ENCODE measurements at places on chromosomes 13 and 19.
A peak's percentile ranks its signal among the peaks of the same experiment; 100 is the strongest.

DNA sequence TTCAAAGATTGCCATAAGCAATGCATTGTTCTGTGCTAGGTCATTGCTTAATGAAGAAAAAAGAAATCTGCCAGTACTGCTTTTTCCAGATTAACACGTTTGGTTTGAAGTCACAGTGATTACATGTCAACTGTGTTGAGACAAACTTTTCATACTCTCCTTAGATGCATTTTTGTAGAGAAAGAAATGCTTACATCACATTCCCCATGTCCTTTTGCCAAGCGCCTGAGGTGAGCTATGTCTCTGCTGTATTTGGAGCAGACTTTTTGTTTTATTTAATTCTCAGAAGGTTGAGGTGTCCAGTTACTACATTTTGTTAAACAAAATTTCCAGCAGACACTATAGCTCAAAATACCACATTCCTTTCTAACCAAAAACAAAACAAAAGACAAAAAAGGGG lies 16.2 kb downstream of the LACC1 start:
- DNase-seq = no peak

- DNase-seq = no peak
Observed at GRCh38 chr19:35860818-35861639, 4.3 kb downstream of the KIRREL2 start.

DNA sequence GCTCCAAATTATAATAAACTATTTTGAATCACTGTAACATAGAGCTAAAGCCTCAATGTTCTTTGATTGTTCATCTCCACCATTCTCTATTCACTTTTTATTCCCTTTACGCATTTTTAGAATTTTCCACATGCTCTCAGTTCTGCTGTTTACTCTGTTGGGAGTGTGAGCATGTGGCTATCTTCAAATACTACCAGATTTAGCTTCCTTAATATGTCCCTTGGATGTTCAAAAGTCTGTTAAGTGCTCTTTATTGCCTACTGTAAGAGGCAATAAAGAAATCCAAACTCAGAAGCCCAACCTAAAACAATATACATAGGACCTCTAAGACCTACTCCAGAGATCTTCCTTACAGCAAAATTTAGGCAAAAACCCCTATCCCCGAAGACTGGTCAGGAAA lies 34.5 kb downstream of the MTMR6 start:
- no peak for DNase-seq

DNA sequence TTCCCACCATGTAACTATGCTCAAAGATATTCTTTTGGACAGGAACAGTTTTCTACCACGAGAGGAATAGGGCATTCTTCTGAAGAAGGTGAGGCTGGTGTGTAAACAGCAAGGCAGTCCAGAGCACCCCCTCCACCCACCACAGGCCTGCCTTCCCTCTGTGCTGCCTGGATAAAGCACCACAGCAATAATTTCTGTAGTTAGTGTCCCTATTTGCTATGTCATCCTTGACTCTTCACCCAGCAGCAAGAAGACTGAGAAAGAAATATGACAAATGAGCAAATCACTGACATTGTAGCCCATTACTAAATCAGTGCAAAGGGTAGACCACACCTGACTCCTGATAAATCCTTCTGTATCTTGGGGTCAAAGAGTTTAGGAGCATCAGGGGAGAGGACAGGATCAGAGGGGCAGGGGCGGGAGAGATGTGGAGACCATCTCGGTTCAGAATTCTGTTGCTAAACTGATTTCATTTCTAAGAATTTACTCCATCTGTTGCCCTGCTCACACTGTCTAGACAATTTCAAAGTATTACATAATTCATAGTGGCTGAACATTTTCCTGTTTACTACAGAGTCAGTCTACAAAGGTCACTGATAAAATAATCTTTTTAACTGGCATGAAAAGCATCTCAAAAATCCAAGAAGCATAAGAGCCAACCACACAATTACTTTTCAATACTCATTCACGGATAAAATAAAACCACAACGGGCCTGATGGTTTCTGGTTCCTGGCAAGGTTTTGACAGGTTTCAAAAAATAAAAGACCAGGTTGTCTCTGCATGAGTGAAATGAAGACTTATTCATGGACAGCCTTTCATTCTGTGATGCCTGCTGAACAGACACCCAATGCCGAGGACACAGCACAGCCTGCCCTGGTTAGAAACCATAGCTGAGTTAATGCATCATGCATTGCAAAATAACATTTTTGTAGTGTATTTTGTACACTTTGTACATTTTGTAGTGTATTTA lies 88.4 kb upstream of the IRS2 start:
- no peak for DNase-seq

DNA sequence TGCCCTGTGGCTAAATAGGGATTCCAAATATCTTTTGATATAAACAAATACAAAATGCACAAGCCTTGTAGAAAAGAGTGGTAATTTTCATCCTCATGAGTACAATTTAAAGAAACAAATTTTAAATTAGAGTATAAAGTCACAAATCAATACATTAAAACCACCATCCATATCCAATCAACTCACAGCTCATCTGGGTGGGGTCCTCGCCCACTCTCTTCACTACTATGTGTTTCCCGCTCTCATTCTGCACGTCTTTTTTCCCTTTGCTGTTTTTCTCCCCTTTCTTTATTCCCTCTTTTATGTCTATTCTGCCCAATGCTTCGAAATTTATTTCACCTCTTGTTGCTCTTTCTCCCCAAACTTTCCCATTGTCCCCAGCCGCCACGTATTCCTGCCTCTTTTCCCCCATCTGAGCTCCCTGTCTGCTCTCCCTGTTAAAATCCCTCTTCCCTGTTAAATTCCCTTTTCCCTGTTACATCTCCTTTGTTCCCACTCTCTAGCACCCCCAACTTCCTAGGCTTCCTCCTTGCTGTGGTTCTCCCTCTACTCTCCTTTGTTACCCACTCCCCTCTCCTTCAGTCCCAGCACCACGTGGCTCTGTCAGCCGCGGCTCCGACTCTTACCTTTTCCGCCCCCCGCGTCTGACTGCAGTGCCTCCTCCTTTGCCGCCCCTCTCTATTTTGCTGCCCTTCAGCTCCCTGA lies 1.3 kb downstream of the ZNF616 start:
- peak; percentile 52 for DNase-seq

- DNase-seq = peak; percentile 21
Observed at GRCh38 chr13:109140479-109141349, 511.3 kb downstream of the MYO16 start.

DNA sequence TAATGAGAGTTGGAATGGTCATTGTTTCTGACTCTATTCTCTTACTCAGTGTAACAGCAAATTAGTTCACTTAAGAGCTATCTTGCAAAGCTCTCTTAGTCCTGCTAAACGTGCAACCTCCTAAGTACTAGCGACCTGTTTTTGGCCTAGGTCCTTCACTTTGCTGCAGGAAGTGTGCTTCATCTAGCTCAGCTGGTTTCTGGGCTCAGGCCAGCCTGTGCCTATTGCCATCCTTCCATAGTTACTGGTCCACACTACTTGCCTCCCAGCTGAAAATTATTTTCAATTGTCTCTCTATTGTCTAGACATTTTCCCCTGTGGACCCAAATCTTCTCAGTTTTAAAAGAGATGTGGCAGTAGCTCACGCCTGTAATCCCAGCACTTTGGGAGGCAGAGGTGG lies 561.3 kb downstream of the FGF9 start:
- no peak for DNase-seq

DNA sequence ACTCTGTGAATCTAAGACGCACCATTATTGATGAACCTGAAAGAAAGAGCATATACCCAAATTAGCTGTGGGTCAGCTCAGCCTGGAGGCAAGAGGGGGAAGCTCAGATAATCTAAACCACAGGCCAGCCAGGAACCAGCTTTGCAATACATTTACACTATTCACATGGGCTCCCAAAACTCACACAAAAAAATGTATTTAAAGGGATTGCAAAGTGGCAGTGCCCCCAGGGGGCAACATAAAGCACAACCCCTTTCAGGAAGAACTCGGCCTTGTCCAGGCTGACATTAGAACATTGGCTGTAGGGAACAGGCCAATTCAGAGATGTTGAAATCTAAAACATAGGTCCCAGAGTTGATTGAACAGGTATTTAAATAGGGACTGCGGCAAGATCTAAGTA lies 3.2 kb upstream of the PROZ start:
- DNase-seq = peak; percentile 37

- DNase-seq = no peak
Observed at GRCh38 chr13:31267126-31267784, 67.5 kb downstream of the B3GLCT start.

- DNase-seq = no peak
Observed at GRCh38 chr19:19558055-19558454, 20.0 kb downstream of the CILP2 start.

DNA sequence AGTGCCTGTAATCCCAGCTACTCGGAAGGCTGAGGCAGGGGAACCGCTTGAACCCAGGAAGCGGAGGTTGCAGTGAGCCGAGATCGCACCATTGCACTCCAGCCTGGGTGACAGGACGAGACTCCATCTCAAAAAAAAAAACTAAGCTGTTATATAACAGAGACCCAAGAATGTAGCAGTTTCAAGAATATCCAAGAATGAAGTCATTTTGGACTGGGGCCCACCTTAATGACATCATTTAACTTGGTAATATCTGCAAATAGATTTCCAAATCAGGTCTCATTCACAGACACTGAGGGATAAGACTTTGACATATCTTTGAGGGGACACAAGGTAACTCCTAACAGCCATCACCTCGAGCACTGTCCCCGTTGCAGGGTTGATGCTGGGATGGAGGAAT lies 36.5 kb upstream of the MRI1 start:
- DNase-seq = no peak

DNA sequence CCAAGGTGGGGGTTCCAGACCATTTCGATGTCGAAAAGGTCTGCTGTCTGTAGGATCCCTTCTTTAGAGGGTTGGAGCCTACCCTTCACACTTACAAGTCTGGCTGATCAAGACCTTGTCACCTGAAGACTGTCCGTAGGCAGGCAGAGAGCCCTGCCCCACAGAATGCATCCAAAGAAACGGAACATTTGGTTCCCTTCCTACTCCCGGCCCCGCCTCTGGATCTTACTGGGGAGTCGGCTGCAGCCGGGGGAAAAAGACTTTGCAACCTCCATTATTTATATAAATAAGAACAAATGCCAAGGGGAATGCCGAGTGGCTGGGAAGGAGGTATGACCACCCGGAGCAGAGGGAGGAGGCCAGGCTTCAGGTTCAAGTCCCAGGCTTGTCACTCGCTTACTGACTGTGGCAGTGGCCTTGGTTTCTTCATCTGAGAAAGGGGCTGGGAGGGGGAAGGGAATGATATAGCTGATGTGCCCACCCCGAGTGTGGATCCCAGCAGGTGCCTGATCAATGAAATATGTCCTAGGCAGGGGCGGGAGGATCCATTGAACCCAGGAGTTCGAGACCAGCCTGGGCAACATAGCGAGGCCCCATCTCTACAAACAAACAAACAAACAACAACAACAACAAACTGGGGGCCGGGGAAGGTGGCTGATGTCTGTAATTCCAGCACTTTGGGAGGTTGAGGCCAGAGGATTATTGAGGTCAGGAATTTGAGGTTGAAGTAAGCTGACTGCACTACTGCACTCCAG lies 48.7 kb downstream of the RFX2 start:
- DNase-seq = no peak

GRCh38 chr13:61795580-61795979 lies 379.9 kb upstream of the PCDH20 start:
- no peak for DNase-seq

- no peak for DNase-seq
Observed at GRCh38 chr13:66565279-66565678, 664.9 kb downstream of the PCDH9 start.

DNA sequence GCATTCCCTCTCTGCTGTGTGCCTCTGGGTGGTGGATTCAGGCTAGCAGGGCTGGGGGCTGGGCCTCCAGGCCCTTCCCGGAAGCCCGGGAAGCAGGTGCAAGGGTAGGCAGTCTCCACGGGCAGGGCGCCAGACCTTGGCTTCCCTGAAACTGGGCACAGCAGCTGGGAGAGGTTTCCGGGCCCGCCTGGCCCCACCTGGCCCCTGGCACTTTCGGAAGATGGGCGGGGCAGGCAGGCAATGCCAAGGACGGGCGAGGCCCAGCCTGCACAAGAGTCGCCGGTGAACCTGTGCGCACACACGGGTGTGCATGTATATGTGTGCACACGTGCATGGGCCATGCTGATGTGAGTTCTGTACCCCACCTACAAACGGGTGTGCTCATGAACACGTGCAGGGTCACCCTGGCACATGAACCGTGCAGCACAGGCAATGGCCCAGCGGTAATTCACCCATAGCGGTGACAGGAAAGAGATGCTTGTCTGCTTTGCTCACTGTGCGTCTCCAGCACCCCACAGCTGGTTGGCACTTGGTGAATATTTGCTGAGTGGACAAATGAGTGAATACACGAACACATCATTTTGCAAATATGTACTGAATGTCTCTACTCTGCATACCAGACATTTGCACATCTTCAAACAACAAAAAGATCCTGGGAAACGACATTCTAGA lies 15.3 kb downstream of the GADD45B start:
- DNase-seq = no peak

- peak; percentile 31 for DNase-seq
Observed at GRCh38 chr19:45973553-45974338, at the start of gene NOVA2. TSS of gene NOVA2 (minus strand) at chr19:45973865. CDS start at chr19:45973351, 514 bp downstream.

GRCh38 chr13:69761581-69761980 lies 346.0 kb upstream of the ATXN8OS start:
- DNase-seq = no peak

DNA sequence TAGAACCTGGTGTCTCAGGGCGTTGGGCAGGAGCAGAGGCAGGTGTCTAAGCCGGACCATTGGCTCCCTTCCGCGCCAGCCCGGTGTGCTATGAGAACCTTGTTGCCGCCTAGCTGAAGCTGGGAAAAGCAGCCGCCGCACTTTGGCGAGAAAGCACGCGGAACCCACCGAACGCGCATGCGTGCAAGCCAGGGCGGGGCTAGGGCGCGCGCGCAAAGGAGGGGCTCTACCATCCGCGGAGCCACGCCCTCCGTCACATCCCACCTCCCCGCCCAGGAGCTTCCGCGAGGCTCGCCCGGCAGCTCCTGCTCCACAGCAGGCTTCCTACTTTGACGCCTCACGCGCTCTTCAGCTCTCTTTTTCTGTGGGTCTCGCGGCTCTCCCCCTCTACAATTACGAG lies 51.3 kb downstream of the WDR87 start:
- peak; percentile 62 for DNase-seq

DNA sequence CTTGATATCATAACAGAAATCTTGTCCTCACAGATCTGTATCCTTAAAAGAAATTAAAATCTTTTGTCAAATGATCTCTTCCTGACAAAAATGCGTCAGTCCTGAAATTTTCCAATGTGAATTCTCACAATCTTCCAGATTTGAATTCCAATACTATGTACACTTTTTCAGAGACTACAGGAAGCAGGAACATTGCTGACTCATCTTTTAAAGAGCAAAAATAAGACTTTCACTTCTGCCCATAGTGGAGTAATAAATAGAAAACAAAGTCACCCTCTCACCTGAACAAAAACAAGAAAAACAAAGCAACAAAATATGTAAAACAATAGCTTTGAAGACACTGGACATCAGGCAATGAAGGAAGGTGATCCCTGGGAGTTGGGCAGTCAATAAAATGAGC lies 167.0 kb upstream of the IPO5 start:
- no peak for DNase-seq

- peak; percentile 51 for DNase-seq
Observed at GRCh38 chr13:49828453-49828852, 36.0 kb upstream of the KPNA3 start.

- no peak for DNase-seq
Observed at GRCh38 chr13:32254416-32254815, 60.7 kb downstream of the ZAR1L start.

GRCh38 chr13:35473802-35474201 lies 2.7 kb downstream of the MAB21L1 start:
- peak; percentile 20 for DNase-seq

Data from common myeloid progenitor, CD34-positive (primary cell).